Cardiac septum (tissue), 1 donor: ENCODE measurements at places on chromosomes 2 and 18. TPM values are rescaled to one million over a fixed set of nuclear protein-coding genes. Genes with fewer than 3 reads are reported as not detected.
A peak's percentile ranks its signal among the peaks of the same experiment; 100 is the strongest.

TOGARAM2 gene
- total RNA-seq = 0.48 TPM

- no peak for DNase-seq
Measured at GRCh38 chr2:46294176-46294836, 2.9 kb upstream of the EPAS1 start.

GRCh38 chr18:21264651-21265050 is 22.6 kb downstream of the GREB1L start:
- no peak for DNase-seq

DNA sequence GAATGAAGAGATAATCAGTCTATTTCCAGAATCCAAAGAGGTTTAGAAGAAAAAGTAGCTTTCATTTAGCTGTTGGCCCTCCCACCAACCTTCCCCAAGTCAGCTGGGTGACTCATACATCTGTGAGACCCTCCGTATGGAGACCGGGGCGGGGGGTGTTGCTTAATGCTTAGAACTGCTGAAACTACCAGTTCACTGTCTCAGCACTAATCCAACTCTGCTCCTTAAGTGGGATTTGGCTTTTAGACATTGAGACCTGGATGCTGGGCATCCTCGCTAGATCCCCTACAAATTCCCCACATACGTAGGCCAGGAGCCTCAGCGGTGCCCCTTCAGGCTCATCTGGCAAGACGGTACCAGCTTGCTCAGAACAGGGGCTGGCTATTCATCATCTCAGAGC is at the start of gene SAG:
Gene SAG, plus strand, starts transcription at position 252 of the 400 bp plus-strand sequence. CDS start 1,374 bp downstream, outside the sequence.
- DNase-seq = no peak

DNA sequence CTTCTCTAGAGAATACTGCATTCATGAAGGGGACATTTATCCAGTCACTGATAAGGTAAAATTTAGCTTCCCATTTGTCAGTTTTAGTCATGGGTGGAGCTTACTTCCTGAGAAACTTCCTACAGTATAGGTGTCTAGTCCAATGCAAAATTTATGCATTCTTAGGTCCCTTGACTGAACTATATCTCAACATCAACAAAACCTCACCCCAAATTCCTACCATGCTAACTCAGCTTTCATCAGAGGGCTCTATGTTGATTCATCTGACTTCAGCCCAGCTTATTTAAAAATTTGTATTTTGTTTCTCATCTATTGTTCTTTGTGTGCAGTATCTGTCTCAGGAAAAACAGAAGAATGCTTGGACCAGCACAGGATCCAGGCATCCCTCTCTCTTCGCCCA is 296.4 kb upstream of the ACVR2A start:
- DNase-seq = no peak

DNA sequence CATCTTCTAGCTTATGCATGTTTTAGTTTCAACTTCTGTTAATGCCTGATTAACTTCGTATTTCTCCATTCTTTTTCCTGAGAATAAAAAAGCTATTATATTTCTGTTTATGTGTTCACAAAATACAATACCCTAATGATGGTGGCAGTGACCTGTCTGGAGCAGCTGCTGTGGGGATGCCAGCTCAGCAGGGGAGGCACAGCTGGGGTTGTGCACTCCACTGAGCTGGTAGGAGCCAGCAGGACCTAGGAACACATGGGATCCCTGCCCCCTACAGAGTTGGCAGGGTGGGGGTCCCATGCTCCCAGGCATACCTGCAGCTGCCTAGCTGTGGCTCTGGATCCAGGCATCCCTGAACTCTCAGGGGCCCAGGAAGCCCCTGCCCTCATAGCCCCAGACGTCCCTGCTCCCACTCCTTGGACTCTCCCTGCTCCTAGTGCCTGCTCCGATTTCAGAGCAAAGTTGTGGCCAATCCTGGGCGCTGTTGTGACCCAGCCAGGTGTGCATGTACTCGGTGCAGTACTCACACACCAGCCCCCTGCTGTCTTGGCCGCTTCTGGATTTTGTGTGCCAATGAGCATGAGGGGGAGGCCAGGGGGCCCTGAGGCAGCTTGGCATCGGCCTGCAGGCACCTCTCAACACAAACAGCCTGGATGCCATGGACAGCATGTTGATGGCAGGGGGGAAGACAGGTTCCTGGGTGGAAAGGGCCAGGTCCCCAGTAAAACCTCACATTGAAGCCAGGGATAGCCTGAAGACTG is 546.0 kb downstream of the ZNF804A start:
- DNase-seq = no peak

DNA sequence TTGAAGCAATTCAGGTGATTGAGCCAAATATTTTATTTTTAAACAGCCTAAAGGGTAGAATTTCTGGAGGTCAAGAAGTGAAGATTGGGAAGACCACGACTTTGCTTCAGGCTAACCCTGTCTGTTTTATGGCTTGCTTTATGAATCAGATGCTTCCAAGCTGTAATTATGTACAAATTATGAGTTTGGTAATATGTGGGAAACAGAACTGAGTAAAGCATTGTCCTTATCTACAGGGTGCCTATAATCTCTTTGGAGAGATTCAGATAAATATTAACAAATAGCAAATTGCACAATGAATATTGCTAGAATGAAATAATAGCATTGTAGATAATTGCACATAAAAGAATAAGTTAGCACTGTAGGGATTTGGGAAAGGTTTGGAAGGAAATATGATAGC is 539.4 kb upstream of the CDH2 start:
- DNase-seq = no peak

DNA sequence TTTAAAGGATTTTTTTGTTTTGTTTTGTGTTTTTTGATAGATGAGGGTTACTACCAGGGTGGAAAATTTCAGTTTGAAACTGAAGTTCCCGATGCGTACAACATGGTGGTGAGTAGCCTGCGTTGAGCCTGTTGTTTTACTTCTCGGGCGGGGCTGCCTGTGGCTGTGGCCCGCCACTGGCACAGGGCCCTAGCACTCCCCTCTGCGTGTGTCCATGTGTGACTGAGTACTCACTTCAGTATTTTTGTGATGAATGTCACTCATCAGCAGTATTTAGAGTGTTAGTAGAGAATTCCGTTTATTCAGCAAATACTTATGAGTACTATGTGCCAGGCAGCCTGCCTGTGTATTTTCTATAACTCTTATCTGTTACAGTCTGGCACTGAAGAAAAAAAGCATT is 44.3 kb upstream of the SCLY start:
- no peak for DNase-seq

DNA sequence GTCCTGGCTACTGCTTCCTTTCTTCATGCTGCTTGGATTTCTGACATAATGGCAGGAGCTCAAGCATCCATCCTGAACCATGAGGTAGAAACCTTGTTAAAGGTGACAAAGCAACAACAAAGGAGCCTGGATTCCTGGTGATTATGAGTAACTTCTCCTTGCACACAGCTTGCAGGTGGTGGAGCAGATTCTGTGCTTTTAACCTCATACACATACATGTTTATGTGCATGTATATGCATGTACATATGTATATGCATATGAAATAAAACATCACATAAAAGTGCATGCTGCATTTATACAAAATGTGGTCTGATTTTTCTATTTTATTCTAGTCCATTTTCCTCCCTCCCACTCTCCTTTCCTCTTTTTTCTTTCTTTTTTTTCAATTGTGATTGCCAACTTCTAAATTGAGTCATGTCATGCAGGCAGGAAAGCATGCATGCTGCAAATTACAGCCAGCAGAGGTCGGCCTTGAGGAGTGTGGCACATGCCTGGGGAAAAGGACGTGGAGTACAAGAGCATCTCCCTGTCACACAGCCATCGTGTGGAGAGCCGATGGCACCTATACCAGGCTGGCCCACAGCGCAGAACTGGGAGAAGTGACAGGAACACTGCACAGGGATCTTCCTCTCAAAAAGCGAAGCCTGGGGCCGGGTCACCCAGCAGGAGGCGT is 17.9 kb downstream of the LCT start:
- no peak for DNase-seq

- DNase-seq = peak; percentile 66
Measured at GRCh38 chr2:109247812-109248211, 118.8 kb downstream of the SH3RF3 start.
